Epithelial cell of proximal tubule (primary cell): ENCODE measurements at places on chromosomes 3 and 15. TPM values are rescaled to one million over a fixed set of nuclear protein-coding genes. Genes with fewer than 3 reads are reported as not detected.

Gene PLA2G4E
- total RNA-seq: not detected in 2 replicates

Gene FETUB
- 0.36 TPM in 1 of 2 replicates, not detected in the other for total RNA-seq

Gene LTK
- total RNA-seq: 0.07 and 0.69 TPM in 2 replicates

DNA sequence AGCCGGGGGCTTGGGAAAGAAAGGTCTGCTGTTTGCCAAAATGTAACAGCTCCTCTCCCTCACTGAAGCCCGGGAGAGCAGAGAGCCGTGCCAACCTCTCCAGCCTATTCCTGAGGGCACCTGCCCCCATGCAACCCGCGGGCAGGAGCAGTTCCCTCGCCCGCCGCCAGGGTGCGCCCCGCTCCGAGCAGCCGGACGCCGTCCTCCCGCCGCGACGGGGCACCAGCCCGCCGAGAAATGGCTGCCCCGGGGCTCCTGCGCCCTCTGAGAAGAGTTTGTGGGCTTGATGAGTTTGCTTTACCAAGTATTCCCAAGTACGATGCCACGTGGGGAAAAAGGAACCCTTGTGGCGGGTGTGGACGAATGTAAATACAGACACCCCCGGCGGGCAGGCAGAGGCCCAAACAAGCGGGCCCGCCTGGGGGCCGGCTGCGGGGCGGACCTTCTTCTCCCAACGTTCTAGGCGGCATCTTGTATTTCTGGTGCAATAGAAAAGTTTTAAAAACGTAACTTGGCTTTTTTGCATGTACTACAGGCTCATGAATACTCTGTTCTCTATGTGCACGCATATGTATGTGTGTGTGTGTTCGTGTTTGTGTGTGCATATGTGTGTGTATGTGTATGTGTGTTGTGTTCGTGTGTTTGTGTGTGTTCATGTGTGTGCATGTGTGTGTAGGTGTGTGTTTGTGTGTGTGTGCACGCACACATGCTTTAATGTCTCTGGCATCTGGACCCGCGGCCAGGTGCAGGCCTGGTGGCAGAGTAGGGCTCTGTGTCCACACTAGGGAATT lies 162.9 kb downstream of the CHSY1 start:
- no peak for DNase-seq

Gene MRAS
- total RNA-seq: 12.7 and 17.2 TPM in 2 replicates

GRCh38 chr3:52831500-52832301 lies 1.2 kb upstream of the ITIH4 start:
- DNase-seq: peak; percentile 44

Gene COL6A6
- not detected in 2 replicates for total RNA-seq

GRCh38 chr3:194572944-194573491 lies 60.2 kb downstream of the TMEM44 start:
- DNase-seq: peak; percentile 85

DNA sequence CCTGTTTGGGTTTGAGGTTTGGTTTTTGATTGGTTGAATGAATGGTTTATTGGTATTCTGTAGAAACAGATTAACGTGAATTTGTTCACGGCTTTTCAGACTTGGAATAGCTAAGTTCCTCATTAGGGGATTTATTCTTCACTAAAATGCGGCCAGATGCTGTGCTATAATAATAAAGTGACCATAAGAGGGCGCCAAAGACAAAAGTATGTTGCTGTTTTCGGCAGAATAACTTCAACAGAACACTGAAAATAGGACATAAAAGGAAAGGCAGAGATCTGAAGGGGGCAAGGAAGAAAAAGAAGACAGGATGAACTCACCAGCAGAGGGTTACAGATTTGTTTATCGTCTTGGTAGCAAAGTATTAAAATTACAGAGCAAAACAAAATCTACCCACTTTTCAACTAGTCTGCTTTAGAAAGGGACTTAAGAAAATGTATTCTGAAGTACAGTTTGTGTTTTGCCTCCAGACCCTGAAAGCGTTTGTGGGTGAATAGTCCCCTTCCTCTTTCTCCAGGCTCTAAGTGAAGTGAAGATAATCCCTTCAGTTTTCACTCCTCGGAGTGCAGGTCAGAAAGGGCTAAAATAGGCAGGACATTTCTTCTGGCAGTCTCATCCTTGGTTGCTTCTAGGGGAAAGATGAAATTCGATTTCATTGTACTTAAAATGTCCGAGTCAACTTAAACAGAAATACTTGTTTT lies 147.6 kb downstream of the IL20RB start:
- DNase-seq: no peak

- no peak for DNase-seq
These were observed 80.1 kb downstream of the SLC6A1 start for GRCh38 chr3:11072631-11073030.

DNA sequence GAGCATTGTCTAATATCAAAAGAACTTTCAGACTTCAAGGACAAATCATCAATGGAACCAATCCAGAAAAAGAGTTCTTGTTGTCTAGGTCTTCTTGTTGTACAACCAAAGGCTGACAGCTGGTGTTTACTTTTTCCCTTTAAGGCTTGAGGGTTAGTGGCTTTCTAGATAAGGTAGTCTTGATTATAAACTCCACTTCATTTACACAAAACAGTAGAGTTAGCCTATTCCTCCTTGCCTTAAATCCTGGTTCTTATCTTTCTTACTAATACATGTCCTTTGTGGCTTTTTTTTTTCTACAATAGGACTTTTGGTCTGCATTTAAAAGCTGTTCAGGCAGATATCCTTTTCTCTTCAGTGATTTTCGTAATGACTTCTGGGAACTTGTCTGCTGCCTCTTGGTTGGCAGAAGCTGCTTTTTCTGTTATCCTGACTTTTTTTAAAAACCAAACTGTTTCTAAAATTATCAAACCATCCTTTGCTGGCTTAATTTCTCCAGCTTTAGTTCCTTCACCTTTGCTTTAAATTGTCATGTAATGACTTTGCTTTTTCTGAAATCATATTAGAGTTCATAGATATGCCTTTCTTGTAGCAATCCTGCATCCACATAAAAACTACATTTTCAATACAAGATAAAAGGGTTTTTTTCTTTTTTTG lies 44.8 kb downstream of the STRIT1 start:
- DNase-seq: no peak

GRCh38 chr3:114332342-114333179 lies 38.7 kb downstream of the TIGIT start:
- DNase-seq: no peak

DNA sequence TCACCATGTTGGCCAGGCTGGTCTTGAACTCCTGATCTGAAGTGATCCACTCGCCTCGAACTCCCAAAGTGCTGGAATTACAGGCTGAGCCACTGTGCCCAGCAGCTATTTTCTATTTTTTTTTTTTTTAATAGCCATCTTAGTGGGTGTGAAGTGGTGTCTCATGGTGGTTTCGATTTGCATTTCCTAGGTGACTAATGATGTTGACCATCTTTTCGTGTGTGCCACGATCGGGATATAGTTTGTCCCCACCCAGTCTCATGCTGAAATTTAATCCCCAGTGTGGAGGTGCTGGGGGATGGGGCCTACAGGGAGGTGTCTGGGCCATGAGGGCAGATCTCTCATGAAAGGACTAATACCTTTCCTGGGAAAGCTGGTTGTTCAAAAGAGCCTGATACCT lies 41.8 kb upstream of the MUC13 start:
- DNase-seq: no peak

DNA sequence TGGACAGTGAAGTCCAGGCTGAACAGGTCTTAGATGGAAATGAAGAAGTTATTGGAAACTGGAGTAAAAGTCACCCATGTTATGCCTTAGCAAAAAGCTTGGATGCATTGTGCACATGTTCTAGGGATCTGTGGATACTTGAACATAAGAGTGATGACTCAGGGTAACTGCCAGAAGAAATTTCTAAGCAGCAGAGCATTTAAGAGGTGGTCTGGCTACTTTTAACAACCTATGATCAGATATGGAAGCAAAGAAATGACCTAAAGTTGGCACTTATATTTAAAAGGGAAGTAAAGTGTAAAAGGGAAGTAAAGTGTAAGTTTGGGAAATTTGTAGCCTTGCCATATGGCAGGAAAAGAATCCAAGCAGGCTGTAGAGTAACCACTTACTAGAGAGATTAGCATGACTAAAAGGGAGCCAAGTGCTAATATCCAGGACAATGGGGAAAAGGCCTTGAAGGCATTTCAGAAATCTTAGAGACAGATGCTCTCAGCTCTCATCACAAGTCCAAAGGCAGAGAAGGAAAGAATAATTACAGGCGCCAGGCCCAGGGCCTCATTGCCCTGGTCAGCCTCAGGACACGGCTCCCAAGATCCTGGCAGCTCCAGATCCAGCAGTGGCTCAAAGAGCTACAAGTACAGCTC lies 73.9 kb upstream of the KCNH8 start:
- no peak for DNase-seq

- DNase-seq: no peak
These were observed 133.3 kb downstream of the ADAM10 start for GRCh38 chr15:58616171-58616570.

Gene SLC9C1
- not detected in 2 replicates for total RNA-seq

DNA sequence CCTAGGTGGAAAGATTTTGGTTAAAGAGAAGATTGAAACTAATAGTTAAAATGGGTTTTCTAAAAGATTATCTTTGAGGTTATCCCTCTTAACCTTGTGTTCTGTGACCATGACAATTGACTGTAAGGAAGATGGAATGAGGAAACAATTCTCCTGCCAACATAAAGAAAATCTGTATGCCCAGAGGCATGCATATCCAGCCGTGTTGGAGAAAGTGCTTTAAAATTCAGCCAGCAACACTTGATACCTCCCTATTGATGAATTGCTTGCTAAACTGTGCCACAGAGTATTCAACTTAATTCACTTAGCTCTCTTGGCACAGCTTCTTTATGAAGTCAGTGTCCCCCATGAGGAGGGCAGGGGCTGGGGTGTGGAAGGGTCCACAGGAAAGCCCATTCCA lies 203.5 kb downstream of the UBE2E2 start:
- DNase-seq: no peak

GRCh38 chr3:26280517-26280916 lies 342.1 kb upstream of the LRRC3B start:
- no peak for DNase-seq

Gene CFAP44
- total RNA-seq: 1.5 and 2.1 TPM in 2 replicates

DNA sequence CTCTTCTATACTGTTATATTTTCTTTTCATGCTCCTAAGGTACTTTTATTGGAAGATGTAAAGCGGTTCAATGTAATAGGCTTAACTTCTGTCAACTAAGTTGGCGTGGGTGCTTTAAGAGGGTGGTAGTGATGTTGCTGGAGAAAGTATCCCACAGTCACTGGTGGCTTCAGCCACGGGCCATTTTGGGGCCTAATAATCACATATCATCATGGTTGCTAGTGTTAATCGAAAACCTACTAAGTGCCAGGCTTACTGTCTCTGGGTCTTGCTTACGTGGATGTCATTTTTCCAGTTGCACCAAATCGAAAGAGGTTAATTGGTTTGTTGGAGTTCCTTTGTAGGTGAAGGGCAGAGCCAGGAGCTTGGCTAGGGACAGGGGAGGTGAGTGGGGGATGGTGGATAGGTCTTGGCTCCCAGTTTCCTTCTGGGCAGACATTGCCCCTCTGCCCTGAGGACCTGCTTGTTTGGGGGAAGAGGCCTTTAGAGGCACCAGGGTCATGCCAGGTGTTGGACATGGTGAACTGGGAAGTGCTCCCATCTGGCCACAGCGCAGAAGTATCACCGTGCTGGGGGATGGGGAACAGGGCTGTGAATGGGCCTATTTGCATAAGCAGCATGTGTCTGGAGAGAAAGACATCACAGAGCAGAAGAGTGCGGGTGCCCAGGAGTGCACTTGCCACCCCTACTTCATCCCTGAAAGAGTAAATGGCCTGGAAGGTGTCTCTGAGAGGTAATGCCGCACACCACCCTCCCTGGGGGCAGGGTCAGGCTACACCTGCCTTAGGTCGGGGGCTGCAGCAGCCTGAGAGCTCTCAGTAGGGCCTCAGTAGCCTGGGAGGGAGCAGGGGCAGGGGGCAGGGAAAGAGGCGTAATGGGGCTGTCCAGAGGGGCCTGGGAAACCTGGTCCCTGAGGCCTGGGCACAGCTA lies 62.4 kb upstream of the POLG start:
- DNase-seq: no peak

Gene KCNH8
- 0.40 TPM in 1 of 2 replicates, not detected in the other for total RNA-seq

Gene VGLL3
- 7.9 and 9.9 TPM in 2 replicates for total RNA-seq

- no peak for DNase-seq
These were observed 34.5 kb upstream of the CTNNB1 start for GRCh38 chr3:41164777-41165176.

GRCh38 chr3:20905210-20905805 lies 719.3 kb upstream of the SGO1 start:
- no peak for DNase-seq

DNA sequence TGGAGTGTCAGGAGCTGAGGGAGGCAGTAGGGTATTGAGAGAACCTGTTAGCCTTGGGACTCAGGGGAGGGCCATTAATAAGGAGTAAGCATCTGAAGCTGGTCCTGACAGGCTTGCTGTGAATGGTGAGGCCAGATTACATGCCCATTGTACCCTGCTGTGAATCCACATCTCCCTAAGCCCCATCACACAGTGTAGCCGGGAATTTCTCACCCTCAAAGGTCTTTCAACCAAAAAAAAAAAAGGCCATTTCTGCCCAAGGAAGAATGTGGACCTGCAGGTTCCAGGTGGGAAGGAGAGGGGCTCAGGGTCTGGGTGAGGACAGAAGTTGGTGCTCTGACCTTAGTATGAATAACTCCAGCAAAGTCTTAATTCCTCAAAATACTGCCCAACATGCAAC lies 37.2 kb downstream of the MAGEF1 start:
- DNase-seq: no peak

DNA sequence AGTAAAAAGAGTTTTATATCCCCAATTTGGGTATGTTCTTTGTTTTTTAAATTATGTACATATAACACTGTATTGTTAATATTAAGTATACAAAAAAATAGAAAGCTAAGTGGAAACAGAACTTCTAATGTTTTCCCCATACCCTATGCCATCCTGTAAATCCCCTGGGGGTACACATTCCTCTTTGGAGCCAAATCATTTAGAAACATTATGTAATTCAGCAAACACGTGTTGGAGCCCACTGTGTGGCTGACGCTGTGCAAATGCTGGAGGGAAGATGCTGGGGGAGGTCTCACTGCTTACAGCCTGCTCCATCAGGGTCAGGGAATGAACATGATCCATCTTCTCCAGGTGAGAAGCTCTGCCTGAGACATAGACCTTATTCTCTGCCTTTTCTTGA lies 52.8 kb downstream of the CRTC3 start:
- no peak for DNase-seq

Gene CFAP91
- 2.1 and 2.2 TPM in 2 replicates for total RNA-seq

- DNase-seq: peak; percentile 84
These were observed 27.2 kb downstream of the AKAP13 start for GRCh38 chr15:85407421-85408269.

GRCh38 chr3:190345027-190345821 lies 23.0 kb upstream of the CLDN1 start:
- DNase-seq: peak; percentile 100

GRCh38 chr3:134228035-134228434 lies 22.6 kb downstream of the RYK start:
- no peak for DNase-seq

- no peak for DNase-seq
These were observed 60.4 kb upstream of the CHD2 start for GRCh38 chr15:92839696-92840095.

GRCh38 chr15:52213206-52213605 lies 22.0 kb upstream of the GNB5 start:
- no peak for DNase-seq

- no peak for DNase-seq
These were observed 57.4 kb downstream of the LRTM1 start for GRCh38 chr3:54870423-54870822.

GRCh38 chr3:135181408-135181807 lies 386.3 kb downstream of the EPHB1 start:
- no peak for DNase-seq

Gene HTR3E
- not detected in 2 replicates for total RNA-seq

- DNase-seq: no peak
These were observed 60.5 kb downstream of the SPTSSB start for GRCh38 chr3:161310649-161311423.

GRCh38 chr3:150408221-150409124 lies at the start of gene TSC22D2:
Gene TSC22D2 (plus strand): TSS chr3:150408298. CDS start chr3:150409351, 1,053 bp downstream.
- DNase-seq: no peak

Gene IQCF5
- not detected in 2 replicates for total RNA-seq
